ENCODE measurements at places on chromosomes 1 and 21.

- no peak for DNase-seq
These were observed 217.4 kb downstream of the FGGY start for GRCh38 chr1:59514061-59514909.

- DNase-seq = no peak
These were observed 6.2 kb downstream of the ARHGEF16 start for GRCh38 chr1:3460672-3461131.

- DNase-seq = no peak
These were observed 8.5 kb downstream of the A3GALT2 start for GRCh38 chr1:33312413-33312749.

DNA sequence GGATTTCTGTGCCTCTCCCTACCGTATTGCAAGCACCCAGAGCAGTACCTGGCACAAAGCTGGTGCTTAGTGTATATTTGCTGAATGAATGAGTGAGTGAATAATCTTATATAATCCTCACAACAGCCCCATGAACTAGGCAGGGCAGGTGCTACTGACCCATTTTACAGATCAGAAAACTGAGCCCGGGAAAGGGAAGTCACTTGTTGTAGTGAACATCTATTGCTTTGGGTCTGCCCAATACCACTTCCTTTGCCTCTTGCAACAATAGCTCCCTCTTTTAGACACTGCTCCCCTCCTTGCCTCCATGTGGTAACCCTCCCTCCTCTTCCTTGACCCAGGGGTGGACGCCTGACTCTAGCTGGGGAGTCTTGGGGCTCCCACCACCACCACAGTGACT is 3.1 kb downstream of the CDCP2 start:
- no peak for DNase-seq

DNA sequence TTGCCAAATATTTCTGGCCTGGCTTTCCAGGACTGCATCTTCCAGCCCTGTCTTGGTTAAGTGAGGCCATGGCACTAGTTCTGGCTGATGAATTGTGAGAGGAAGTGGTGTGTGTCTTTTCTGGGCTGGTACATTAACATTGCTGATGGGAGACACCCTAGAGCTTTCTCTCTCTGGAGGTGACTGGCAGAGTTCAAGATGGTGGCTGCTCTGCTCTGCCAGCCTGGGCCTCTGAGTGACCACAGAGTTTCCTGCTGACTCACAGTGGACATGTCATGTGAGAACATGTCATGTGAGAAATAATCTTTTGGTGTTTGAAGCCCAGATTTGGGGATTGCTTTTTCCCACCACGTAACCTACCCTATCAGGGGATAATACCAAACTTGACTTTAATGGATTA is 218.0 kb upstream of the KIAA0040 start:
- DNase-seq = no peak

GRCh38 chr1:100700586-100700985 is 19.0 kb upstream of the VCAM1 start:
- no peak for DNase-seq
